ENCODE measurements at places on chromosomes 2 and 18.

GRCh38 chr2:88735133-88735532 lies 43.7 kb downstream of the RPIA start:
- DNase-seq, result no peak

DNA sequence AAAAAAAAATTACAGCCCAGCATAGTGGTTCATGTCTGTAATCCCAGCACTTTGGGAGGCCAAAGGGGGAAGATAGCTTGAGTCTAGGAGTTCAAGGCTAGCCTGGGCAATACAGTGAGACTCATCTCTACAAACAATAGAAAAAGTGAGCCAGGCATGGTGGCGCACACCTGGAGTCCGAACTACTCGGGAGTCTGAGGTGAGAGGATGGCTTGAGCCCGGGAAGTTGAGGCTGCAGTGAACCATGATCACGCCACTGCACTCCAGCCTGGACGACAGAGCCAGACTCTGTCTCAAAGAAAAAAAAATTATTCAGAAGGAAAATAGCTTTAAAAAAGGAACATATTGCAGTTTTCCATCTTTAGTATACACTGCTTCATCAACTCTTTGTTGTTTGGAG lies 47.8 kb downstream of the CYP27C1 start:
- no peak for DNase-seq

- peak; percentile 45 for DNase-seq
Measured at GRCh38 chr2:219344751-219345430, 12.3 kb upstream of the RESP18 start.

DNA sequence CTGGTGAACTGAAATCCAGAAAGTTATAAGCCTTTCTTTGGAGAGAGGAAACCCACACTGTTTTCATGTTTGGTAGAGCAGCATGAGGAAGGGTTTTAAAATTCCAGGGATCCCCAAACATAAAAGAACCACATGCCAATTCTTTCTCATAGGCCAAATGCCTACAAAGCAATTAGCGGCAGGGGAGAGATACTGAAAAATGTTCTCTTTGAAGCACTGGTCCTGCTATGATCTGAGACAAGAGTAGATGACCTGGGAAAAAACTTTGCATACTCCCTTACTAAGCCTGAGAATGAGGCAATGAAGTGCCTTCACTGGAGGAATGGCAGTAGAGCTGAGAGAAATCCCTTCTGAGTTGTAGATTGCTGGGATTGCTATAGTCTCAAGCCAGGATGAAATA lies 1261.7 kb downstream of the DSC3 start:
- peak; percentile 24 for DNase-seq

DNA sequence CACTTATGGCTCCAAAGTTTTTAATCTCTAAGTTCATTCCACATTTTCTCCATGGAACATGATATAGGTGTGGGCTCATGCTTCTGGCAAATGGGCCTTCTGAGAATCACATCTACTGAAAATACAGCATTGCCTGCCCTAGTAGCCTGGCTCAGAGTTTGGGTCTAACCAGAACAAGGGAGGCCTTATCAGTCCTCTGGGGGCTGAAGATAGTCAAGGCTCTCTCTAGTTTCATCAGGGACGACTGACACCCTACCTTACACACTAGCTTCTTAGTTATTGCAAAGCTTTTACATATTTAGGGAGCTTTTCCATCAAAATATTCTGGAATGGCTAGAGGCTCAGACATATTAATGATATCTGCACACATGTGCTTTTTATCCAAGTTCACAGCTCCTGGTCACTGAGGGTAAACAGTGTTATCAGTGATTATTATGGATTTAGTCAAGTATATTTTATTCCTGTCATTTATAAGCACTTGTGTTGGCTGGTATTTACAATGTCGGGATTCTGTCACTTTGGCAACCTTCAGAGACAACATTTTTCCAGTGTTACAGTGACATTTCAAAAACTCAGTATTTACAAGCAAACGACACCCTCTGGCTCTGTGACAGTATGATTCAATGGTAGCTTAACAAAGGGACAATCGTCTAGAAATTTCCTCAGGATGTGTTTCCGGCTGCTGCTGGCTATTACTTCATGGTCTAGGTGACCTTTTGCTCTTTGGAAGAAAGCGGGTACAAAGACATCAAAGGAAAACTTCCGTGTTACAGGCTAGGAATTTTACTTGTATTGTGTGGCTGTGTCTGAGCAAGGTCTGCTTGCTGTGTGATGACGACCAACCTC lies 200.6 kb downstream of the TCF4 start:
- DNase-seq, result no peak

- peak; percentile 71 for DNase-seq
Measured at GRCh38 chr18:50870138-50870845, 8.6 kb upstream of the ME2 start.

- DNase-seq, result no peak
Measured at GRCh38 chr2:233081232-233081730, 21.1 kb downstream of the INPP5D start.

DNA sequence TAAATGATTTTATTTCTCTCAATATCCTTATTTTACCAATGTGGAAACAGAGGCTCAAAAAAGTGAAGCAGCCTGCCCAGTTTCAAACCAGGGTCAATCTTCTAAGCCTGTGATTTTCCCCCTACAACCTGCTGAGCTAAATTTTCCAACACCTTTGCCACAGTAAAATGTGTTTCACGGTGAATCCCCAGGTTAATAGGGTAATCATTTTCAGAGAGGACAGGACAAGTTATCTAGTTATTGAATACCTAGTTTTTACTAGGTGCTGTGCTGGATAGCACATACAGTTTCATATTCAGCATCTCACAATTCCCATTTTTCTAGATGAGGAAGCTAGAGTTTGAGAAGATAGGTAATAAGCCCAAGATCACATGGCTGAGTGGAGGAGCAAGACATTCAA lies 236.6 kb downstream of the PTH2R start:
- DNase-seq, result no peak

DNA sequence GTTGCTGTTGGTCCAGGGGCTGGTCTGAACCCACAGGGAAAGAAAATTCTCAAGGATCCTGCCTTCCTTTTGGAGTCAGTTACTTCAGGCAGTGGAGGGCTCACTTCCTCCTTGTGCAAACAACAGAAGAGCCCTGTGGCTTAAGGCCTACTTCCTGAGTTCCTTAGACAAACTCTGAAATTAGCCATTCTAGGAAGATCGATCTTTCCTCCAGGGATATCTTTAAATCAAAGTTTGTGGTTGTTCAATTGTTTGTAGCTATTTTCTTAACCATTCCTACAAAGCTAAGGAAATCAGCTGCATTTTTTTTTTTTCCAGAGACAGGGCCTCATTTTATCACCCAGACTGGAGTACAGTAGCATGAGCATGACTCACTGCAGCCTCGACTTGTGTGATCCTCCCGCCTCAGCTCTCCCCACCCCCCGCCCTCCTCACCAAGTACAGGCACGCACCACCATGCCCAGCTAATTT lies 156.0 kb downstream of the TANC1 start:
- DNase-seq, result peak; percentile 94
